ENCODE measurements at places on chromosomes 3 and 15. TPM values are rescaled to one million over a fixed set of nuclear protein-coding genes. Genes with fewer than 3 reads are reported as not detected.

GRCh38 chr3:12135029-12135657 lies 23.6 kb downstream of the TIMP4 start:
- no peak for DNase-seq

- DNase-seq, result no peak
Observed at GRCh38 chr3:183317271-183317670, 64.2 kb downstream of the B3GNT5 start.

GRCh38 chr3:130389743-130390478 lies 44.4 kb downstream of the COL6A5 start:
- DNase-seq, result no peak

DNA sequence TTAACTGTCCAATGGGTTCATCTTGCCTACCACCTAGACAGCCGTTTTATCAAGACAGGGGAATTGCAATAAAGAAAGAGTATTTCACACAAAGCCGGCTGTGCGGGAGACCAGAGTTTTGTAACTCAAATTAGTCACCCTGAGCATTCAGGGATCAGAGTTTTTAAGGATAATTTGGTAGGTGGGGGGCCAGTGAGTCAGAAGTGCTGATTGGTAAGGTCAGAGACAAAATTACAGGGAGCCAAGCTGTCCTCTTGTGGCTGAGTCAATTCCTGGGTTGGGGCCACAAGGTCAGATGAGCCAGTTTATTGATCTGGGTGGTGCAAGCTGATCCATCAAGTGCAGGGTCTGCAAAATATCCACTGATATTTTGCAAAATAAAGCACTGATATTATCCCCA lies 29.9 kb upstream of the GPD1L start:
- DNase-seq, result no peak

DNA sequence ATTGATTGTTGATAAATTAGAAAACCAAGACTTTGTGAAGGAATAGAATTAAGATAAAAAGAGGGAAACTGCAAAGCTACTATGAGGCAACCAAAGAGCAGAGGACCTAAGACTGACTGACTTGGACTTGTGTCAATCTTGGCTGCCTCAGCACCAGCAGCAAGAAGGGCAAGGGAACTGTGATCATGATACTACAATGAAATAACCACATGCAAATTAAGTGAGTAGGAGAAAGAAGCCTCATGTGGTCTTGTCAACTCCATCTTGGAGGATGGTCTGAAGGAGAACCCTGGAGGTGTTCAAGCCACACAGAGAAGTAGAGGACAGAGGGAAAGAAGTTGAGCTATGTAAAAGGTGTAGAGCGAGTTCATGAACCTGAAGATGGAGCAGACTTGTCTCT lies 47.3 kb upstream of the THRB start:
- DNase-seq, result no peak

- no peak for DNase-seq
Observed at GRCh38 chr3:186193534-186194450, 84.9 kb upstream of the ETV5 start.

- DNase-seq, result no peak
Observed at GRCh38 chr15:59360896-59361295, 11.8 kb downstream of the MYO1E start.

DNA sequence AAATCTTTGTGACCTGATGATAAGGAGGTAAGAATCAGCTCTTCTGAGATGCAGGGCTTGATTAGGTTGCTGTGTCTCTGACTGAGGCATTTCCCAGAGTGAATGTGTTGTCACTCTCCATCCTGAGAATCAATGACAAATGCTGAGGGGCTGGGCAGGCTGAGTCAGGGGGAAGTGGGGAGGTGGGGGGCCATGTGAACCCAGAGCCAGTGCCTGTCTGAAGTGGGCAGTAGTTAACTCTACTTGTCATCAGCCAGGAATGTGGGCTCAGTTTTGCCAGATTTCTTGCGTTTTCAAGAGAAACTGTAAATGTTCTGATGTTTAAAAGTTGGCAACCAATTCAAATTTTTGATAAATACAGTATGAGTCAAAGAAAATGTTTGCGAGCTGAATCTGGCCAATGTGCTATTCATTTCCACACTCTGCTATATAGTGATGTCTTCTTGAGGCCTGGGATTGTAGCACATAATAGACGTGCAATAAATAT lies 3.1 kb upstream of the BNC1 start:
- no peak for DNase-seq

DNA sequence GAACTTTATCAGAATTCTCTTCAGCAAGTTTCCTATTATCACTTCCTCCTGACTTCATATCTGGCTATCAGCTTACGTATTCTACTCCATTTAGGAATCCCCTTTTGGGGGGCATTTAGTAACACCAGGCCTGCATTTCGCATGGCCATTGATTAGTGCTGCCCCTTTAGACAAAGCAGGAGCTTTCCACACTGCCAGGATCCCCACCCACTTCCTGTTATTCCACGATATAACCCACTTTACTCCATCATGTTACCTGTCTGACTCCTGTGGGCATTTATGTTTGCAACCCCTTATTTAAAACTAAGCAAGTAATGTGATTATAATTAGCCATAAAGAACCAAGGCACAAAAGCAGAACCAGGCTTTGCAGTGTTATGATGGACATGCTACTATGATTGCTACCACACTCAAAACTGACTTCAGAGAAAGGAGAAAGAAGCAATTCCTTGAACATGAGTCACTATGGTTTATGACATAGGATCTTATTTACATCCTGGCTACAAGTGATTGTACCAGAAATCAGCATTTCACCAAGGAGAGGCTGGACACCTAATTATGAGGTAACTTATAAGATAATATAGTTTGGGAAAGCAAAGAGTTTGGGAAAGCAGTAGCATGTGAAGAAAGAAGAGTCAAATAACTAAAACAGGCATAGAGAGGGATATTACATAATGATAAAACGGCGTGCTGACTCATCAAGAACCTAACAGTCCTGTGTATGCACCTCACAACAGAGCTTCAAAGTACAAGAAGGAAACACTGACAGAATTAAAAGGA lies 96.3 kb downstream of the IGSF11 start:
- no peak for DNase-seq

- DNase-seq, result no peak
Observed at GRCh38 chr3:47024932-47025331, 45.5 kb downstream of the NBEAL2 start.

DNA sequence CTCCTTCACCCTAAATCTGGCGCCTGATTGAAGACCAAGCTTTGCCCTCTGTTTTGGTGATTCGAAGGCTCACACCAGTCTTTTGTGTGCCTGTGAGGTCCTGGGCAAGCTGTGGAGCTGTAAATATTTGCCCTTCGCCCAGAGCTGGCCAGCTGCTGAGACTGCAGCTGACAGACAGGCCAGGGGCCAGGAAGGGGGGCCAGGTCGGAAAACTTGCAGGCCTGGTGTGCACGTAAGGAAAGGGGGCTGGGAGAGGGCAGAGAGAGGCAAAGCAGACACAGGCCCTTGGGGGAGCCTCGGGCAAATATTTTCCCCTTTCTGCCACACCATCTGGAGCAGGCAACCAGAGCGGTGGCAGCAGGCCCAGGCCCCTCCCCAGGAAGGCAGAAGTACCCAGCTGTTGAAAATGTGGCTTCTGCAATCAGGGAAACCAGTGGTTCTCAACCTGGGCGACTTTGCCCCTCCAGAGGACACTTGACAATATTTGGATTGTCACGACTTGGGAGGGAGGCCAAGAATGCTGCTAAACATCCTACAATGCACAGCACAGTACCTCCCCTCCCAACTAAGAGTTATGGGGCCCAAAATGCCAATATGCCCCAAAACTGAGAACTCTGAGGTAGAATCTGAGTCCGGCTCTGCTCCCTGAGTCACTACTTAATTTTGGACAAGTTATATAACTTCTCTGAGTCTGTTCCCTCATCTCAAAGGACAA lies 2.5 kb downstream of the PDZRN3 start:
- DNase-seq, result no peak

- no peak for DNase-seq
Observed at GRCh38 chr3:193210618-193211017, 30.4 kb upstream of the PLAAT1 start.

GRCh38 chr3:2558796-2559195 lies 460.1 kb downstream of the CNTN4 start:
- DNase-seq, result no peak

GRCh38 chr3:70554170-70554569 lies 241.7 kb upstream of the MDFIC2 start:
- DNase-seq, result no peak

GRCh38 chr15:48721061-48721810 lies 75.7 kb upstream of the FBN1 start:
- DNase-seq, result no peak

Gene MFAP1
- 26.3 TPM for total RNA-seq

Gene KNL1
- 4.7 TPM for total RNA-seq

Gene RYR3
- 0.21 TPM for total RNA-seq

Gene PKM
- 909 TPM for total RNA-seq

Gene SENP8
- 4.0 TPM for total RNA-seq

Gene MOBP
- total RNA-seq, result not detected

Gene CRYBG3
- 17.7 TPM for total RNA-seq

Gene CASR
- not detected for total RNA-seq

Gene RFTN1
- 53.3 TPM for total RNA-seq

Gene XIRP1
- total RNA-seq, result not detected

Measured in chondrocyte (in vitro differentiated cells).